Spinal cord (tissue), 10 donors: ENCODE measurements at places on chromosomes 1 and 21.

DNA sequence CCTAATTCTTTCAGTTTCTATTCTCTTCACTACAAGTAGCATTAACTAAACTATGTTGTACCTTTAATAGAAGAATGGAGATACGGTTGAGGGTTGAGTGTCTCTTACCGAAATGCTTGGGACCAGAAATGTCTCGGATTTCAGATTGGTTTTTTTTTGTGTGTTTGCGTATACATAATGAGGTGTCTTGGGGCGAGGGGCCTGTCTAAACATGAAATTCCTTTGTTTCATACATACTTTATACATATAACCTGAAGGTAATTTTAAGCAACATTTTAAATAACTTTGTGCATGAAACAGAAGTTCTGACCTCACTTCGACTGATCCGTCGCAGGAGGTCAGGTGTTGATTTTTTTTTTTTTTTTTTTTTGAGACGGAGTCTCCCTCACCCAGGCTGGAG, 36.3 kb upstream of the MYOCOS start:
- no peak for DNase-seq

- no peak for DNase-seq
These were observed 87.5 kb upstream of the ACTL8 start for GRCh38 chr1:17667641-17668040.

GRCh38 chr1:172838680-172839313, 179.9 kb downstream of the FASLG start:
- no peak for DNase-seq

DNA sequence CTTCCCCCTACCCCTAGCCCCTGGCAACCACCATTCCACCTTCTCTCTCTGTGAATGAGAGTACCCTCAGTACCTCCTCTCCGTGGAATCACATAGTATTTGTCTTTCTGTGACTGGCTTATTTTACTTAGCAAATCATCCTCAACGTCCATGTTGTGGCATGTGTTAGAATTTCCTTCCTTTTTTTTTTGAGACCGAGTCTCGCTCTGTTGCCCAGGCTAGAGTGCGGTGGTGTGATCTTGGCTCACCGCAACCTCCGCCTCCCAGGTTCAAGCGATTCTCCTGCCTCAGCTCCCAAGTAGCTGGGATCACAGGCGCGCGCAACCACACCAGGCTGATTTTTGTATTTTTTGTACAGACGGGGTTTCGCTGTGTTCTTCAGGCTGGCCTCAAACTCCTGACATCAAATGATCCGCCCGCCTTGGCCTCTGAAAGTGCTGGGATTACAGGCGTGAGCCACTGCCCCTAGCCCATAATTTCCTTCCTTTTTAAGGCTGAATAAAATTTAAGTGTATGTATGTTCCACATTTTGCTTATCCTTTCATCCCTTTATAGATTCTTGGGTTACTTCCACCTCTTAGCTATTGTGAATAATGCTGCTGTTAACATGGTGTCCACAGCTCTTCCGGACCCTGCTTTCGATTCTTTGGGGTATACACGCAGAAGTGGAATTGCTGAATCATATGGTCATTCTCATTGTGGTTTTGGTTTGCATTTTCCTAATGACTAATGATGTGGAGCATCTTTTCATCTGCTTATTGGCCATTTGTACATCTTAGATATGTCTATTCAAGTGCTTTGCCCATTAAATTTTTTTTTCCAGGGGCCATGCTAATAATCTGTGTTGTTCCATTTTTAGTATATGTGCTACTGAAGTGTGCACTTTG, 32.3 kb downstream of the ERRFI1 start:
- DNase-seq = no peak

GRCh38 chr1:6912518-6912917, 127.3 kb downstream of the CAMTA1 start:
- no peak for DNase-seq

DNA sequence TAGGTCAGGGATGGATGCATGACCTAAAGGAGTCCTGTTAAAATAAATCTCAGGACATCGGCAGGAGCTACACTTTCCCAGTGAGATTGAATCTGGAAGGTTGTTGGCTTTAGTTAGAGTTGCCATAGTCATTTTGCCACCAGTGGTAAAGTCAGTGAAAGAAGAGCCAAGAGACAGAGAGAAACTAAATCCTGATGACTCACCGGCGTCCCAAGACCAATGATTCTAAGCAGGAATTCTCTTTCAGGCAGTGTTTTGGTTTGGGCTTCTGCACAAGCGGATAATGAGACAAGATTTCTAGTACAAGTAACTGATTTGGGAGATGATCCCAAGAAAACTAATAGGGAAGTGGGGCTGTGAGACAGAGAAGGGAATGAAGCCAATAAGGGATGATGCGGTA, 88.8 kb upstream of the ETS2 start:
- DNase-seq = no peak

DNA sequence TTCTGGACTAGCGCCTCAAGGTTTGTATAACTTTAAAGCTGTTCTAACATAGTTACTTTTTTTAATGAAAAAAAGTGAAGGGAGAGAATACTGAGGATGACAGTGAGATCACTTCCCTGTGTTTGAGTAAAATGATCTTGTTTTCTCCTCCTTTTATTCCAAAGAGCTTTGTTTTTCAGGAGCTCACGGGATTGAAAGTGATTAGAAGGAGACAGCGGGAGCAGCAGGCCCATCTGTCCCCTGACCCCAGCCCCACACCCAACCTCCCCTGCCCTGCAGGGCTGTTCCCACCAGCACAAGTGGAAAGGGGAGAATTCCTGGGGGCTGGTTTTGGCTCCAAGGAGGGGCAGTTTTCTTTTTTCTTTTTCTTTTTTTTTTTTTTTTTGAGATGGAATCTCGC, 2.1 kb upstream of the DNMT3L start:
- DNase-seq = no peak

- no peak for DNase-seq
These were observed 43.0 kb upstream of the TMEM61 start for GRCh38 chr1:54937469-54937868.

GRCh38 chr1:230208619-230209261, 141.7 kb downstream of the GALNT2 start:
- no peak for DNase-seq

GRCh38 chr1:12525311-12526181, 92.5 kb downstream of the DHRS3 start:
- no peak for DNase-seq

DNA sequence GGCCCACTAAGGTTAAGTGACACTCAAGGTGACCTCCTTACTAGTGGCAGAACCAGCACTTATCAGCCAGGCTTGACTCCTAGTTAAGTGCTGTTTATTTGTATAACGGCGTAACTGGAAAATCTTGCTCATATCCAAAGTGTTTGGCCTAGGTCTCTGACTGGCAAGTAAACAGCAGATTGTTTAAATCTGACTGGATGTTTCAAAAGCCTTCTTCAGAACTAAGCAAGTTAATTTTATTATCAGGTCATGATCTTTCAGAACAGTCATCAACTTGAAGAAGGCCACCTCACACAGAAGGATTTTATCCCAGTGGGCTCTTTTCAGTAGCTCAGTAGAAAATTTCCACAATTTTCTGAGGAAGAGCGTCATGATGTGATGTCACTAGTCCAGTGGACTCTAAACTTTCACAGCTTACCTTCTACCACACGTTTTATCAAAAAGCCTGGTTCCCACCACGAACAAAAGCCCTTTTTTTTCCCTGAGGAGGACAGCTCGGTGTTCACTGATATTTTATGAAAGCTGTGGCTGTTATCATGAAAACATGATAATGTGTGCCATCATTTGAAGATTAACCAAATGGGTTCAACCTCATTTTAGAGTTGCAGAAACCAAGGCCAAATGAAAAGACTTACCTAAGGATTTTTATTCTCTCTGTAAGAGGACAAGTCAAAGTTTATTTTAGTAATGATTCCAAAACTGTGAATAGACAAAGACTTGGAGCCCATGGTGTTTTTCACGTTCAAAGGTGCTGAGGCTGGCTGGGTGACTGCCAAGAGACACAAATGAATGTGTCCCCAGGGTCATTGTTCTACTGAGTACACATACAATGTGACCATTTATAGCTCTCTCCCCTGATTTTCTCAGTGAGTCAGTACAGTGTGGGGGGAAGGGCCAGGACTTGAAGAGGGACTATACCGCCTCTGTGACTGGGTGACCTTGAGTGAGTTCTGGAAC, 9.1 kb downstream of the SGIP1 start:
- DNase-seq = no peak

GRCh38 chr1:34806396-34806795, 13.6 kb downstream of the GJA4 start:
- DNase-seq = no peak

GRCh38 chr1:215131291-215131690, 48.8 kb downstream of the KCNK2 start:
- no peak for DNase-seq

- DNase-seq = no peak
These were observed 69.0 kb downstream of the SLC35A3 start for GRCh38 chr1:100038660-100039287.

DNA sequence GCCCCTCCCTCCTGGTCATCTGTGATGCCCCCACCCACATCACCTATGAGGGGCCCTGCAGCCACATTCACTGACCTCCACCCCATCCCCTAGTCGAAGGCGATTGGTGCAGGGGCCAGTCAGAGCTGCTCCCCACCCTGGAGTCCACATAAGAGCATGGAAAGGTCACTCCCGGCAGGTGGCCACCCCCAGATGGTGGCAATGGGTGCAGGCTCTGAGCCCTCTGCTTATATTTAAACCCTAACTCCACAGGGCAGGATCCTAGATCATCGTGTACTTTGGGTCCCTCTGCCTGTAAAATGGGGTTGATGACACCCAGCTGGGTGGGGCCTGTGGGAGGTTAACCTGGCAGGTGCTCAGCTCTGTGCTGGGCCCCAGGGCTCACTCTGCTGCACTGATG, 186.8 kb upstream of the C1orf174 start:
- DNase-seq = no peak

DNA sequence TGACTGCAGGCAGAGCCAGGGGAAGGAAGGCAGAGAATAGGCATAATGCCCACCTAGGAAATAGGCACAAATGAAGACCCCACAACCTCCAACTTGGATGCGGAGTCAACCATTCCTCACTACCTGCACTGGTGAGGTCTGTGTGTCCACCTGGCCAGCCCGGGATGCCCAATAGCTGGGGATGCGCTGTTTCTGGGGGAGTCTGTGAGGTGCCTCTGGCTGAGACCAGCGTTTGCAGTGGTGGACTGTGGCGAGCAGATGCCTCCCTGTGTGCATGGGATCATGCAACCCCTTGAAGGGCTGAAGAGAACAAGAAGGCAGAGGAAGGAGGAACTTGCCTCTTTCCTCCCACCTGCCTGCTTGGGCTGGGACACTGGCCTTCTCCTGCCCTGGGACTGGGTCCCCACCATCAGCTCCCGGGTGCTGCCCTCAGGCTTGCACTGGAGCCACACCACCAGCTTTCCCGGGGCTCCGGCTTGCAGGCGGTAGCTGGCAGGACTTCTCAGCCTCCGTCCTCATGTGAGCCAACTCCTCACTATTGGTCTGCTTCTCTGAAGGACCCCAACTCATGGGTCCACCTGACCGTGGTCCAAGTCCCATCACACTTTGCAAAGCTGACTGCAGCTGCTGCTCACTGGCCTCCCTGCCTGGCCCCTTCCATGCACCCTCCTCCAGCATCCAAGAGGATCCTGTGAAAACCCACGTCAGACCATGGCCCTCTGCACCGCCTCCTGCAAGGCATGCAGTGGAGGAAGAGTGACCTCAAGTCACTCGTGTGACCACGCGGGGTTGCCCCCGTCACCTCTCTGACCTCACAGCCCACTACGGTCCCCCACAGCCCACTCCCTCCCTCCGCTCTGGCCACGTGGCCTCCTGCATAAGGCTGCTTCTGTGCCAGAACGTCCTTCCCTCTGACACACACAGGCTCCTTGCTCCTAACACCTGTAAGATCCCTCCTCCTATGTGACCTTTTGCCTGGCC, 2.7 kb upstream of the PDE9A start:
- DNase-seq = no peak

DNA sequence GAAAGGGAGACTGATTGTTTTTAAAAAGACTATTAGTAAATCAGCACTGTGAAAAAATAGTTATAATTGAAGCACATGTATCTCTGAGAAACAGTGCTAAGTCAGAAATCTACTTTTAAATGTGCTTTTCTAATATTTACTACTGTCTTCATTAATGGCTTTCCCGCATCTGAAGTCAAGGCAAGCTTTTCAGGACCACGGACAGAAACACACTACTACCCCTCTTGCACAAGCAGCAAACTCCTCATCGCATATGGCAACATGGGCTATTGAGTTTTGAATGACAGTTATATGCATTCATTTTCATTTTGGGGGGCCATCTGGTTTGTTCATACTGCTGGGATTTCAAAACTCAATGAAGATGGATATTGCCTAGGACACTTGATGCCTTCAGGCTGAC, 433.4 kb upstream of the CAMK1G start:
- DNase-seq = no peak

DNA sequence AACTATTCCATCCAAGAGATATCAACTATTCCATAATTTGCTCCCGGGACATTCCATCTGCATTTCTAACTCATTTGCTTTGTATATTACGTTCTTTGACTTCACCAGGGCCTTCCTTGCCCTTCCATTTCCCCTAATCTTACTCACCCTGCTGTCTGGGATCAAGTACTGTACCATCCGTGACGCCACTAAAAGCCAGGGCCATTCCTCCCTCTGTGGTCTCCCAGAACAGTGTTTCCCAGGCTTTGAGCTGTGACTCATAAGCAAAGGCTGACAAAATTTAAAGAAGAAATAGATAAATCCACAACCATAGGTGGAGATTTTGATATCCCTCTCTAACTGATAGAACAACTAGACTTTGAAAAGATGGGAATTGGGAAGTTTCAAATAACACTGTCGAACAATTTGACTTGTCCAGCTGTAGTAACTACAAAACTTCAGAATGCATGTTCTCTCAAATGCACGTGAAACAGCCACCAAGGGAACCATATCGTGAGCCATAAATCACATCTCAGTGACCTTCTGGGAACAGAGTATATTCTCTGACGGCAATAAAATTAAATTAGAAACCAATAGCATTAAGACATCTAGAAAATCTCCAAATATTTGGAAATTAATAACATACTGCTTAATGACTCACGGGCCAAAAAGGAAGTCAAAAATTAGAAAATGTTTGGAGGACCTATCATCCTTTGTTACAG, 501.0 kb downstream of the SETD4 start:
- no peak for DNase-seq

- DNase-seq = no peak
These were observed 24.0 kb upstream of the ABL2 start for GRCh38 chr1:179253286-179253972.

DNA sequence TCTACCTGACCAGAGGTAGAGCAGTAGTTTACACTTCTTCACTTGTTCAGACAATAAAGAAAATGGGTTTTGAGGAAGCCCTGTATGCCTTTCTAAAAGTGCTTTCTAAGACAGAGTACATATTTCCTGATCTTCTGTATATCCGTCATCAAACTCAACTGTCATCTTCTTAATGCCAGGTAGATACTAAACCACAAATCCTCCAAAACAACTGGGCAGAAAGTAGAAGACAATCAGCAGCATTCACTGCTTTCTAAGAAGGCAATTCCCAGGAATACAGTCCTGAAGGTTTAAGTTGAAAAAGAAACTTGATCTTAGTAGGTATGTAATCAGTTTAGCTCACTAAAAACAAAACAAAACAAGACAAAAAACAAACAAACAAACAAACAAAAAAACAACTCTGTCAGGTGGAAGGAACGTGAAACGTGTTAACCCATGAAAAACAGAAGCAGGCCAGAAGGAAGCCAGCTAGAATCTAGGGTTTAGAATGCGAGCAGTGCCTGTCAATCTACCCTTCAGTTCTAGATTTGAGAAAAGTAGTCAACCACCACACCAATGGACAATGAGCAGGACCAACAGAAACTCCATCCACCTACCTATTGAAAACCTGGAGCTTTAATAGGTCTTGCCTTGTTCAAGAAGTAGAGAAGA, 59.2 kb downstream of the LEPR start:
- no peak for DNase-seq

GRCh38 chr1:101026430-101026788, 825 bp upstream of the DPH5 start:
- DNase-seq = no peak

- DNase-seq = no peak
These were observed 516.7 kb downstream of the NPHP4 start for GRCh38 chr1:5475572-5475971.
